ENCODE measurements at places on chromosomes 5 and 9. TPM values are rescaled to one million over a fixed set of nuclear protein-coding genes. Genes with fewer than 3 reads are reported as not detected.

FOXI1 gene
- total RNA-seq: not detected

CARTPT gene
- not detected for total RNA-seq

BARHL1 gene
- not detected for total RNA-seq

FREM1 gene
- not detected for total RNA-seq

PKD2L2 gene
- not detected for total RNA-seq

TAF11L13 gene
- total RNA-seq: not detected

OR13C5 gene
- total RNA-seq: not detected

DNA sequence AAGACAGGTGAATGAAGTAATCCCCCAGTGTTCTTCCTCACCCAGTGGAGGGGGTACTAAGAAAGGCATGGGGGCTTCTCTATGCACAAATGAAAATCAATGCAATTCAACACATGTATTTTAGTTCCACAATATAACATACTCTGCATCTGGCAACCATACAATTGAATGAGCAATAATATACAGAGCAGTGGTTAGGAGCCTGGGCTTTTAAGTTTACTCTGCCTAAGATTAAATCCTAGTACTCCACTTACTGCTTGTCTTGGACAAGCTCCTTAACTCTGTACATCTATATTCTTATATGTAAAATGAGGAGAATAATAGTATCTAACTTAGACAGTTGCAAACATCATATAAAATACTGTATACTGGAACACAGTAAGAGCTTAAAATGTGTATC, 195.4 kb upstream of the TRIM32 start:
- H3K36me3 ChIP-seq: no peaks in the 10 kb centered on the region
- H3K4me3 ChIP-seq: no peak overlapping the region
- H3K27ac ChIP-seq: no peak overlapping the region
- DNase-seq: no peak
- no peaks in the 10 kb centered on the region for H3K27me3 ChIP-seq

DNA sequence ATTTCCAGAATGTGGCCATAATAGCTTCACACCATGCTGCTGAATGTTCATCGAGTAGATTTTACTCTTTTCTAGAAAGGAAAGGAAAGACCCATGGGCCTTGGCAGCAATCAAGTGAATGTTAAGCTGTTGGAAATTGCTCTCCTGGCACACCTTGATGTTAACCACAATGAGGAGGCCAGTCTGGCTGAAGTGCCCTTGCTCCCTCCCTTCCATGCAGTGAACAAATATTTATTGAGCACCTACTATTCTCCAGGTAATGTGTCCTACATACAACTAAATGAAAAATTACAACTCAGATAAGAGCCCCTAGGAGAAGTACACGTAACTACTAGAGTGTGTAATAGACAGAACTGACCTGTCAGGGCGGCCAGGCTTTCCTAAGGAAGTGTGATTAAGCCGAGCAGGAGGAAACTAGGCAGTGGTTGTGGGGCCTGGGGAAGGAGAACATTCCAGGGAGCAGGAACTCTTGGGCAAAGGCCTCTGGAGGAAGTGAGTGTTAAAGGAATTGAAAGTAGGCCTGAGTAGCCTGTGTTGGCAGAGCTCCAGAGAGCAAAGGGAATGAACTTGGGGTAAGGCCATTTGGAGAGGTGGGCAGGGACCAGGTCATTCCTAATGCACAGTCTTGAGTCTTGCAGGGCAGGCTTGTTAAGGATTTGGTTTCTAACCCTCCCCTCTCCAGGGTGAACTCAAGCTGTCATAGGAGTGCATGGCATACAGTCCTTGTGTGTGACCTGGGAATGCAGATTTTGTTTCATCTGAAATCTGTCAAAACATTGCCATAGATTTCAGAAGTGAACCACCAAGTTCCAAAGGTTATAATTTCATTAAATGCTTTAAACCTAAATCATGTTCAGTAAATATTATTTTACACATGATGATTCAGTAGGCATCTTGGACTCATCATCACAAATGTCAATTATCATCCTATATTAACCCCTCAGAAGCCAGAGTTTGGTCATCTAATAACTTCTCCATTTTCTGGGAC, 9.0 kb upstream of the ZSWIM6 start:
- no peak for DNase-seq
- H3K4me3 ChIP-seq: no peak overlapping the region
- H3K4me1 ChIP-seq: peaks cover 15% of the 10 kb centered on the region
- H3K27me3 ChIP-seq: peaks cover 16% of the 10 kb centered on the region
- H3K27ac ChIP-seq: no peak overlapping the region
- no peaks in the 10 kb centered on the region for H3K36me3 ChIP-seq

DNA sequence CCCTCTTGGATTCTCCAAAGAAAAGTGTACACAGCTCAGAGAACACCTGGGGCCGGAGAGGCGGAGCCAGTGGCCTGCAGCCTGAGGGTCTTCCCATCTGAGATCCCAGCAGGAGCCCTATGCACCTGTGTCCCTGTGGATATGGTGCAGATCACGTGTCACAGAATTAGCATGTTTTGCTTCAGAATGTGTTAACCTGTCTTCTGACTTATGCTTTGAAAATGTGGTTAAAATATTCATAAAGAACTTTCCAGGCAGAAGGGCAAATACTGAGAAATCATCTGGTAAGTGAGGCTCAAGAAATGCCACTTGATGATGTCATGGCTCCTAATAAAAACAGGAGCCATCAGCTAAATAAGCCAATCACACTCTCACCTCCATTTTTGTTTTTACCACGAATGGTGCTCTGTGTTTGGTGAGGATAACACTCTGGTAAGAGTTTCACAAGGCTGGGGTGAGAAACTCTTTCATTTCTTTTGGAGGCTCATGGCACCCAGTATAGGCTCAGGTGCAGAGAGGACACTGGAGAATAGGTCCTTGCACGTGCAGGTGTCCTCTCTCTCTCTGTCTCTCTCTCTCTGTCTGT, 279.8 kb downstream of the FSTL4 start:
- H3K4me1 ChIP-seq: peaks cover 26% of the 10 kb centered on the region
- DNase-seq: no peak
- no peak overlapping the region for H3K4me3 ChIP-seq
- H3K27ac ChIP-seq: no peak overlapping the region
- no peaks in the 10 kb centered on the region for H3K27me3 ChIP-seq
- no peaks in the 10 kb centered on the region for H3K36me3 ChIP-seq

DNA sequence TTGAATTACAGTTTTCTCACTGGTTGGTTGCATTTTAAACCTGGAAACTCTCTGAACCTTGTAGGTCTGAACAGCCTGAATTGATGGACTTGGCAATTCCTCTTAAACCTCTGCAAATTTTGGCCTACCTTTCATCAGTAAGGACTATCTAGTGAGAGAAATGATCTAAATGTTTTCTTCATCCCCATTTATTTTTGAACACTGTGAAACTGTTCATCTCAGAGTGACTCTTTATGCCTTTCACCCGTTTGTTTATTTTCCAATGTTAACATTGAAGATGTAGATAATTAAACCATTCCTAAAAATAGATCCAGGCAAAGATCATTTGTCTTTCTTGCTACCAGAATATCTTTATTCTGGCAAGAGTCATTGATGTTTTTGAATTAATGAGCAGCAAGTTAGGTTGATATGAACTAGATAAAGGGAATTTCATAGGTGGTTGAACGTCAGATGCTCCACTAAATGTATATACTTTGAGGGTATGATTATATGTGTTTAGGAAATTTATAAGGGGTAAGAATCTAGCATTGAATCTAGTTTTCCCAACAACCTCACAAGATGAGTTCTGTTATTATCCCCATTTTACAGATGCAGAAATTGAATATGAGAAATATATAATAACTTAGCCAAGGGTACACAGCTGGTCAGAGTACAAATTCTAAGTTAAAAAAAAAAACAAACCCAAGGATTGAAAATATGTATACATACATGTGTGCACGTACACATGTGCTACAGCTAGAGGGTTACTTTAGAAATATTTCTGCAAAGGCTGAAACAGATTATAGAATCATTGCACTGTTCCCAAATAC, 3.4 kb downstream of the CPEB4 start:
- DNase-seq: no peak
- H3K27ac ChIP-seq: no peak overlapping the region
- H3K36me3 ChIP-seq: peaks cover 13% of the 10 kb centered on the region
- peak overlapping the region; percentile 42 for H3K4me3 ChIP-seq

DNA sequence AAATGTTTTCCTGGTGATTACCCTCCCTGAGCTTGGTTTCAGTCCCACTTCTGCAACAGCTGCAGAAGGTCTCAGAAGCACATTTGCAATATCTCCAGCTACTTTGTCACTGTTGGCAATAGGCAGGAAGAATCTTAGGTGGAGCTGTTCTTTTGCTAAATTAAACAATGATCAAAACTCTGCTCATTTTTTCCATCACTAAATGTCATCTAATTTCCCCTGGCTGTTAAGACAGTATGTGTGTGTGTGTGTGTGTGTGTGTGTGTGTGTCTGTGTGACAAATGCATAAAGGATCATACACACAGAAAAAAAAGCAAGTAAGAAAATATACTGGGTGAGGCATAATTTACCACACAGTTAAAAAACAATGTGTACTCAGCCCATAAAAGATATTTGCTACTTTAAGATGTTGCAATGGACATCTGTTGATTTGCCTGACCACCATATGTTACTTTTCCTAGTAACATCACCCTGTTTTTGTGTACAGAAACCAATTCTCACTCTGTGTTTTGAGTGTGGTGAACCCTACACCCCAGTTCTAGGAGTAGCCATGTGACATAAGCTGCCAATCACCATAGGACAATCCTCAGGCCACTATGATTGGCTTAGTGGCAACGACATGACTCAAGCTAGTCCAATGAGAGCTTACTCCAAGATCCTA, 572.6 kb upstream of the CLINT1 start:
- peaks cover 23% of the 10 kb centered on the region for H3K36me3 ChIP-seq
- no peak overlapping the region for H3K27ac ChIP-seq
- H3K4me1 ChIP-seq: peaks cover 51% of the 10 kb centered on the region
- no peaks in the 10 kb centered on the region for H3K27me3 ChIP-seq

- no peaks in the 10 kb centered on the region for H3K27me3 ChIP-seq
- H3K36me3 ChIP-seq: no peaks in the 10 kb centered on the region
- no peak overlapping the region for H3K4me3 ChIP-seq
- no peaks in the 10 kb centered on the region for H3K4me1 ChIP-seq
- DNase-seq: no peak
- no peak overlapping the region for H3K27ac ChIP-seq
Observed at GRCh38 chr9:30060976-30061375, 2323.5 kb upstream of the ACO1 start.

DNA sequence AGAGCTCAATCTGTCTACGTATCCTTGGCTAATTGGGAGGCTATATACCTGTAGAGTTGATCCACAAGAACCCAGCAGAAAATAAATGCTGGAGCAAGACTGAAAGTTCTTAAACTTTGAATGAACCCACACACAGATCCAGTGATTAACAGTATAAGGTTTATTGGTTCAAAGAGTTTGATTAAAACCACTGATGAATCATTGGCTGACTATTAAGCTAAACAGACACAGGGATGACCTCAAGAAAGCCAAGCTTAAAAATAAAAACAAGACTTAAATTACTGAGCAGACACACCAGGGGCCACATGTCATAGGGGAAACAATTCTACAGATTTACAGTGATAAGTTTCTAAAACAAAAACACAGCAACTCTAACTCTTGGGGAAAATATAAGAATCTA, 163.6 kb downstream of the SPATA31D1 start:
- H3K27me3 ChIP-seq: no peaks in the 10 kb centered on the region
- no peak for DNase-seq
- H3K27ac ChIP-seq: no peak overlapping the region
- no peak overlapping the region for H3K4me3 ChIP-seq

DNA sequence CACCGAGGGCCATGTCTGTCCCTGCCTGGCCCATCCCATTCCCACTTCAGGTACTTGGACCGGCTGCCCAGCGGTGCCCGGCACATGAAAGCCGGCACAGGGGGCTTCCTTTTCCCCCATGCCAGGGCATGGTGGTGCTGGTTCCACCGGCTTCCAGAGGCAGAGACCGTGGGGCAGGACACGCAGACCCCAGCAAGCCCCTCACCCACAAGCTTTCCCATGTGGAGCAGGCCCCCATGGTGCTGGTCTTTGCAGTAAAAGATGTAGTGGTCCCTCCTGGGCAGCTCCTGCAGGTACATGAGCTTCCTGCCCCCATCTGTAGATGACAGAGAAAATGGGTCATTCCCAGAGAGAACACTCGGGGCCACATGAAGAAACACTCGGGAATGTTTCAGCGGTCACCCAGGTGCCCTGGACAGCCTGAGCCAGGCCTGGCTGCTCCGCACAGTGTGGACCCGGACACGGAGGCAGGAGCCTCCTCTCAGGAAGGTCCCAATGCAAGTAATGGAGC, 2.0 kb downstream of the OBP2B start:
- H3K27ac ChIP-seq: no peak overlapping the region
- H3K4me3 ChIP-seq: no peak overlapping the region
- H3K4me1 ChIP-seq: no peaks in the 10 kb centered on the region
- peaks cover 2% of the 10 kb centered on the region for H3K27me3 ChIP-seq
- no peaks in the 10 kb centered on the region for H3K36me3 ChIP-seq

- H3K4me1 ChIP-seq: peaks cover 9% of the 10 kb centered on the region
- no peak for DNase-seq
- H3K4me3 ChIP-seq: no peak overlapping the region
- peaks cover 48% of the 10 kb centered on the region for H3K27me3 ChIP-seq
Observed at GRCh38 chr5:14147210-14147609, 4.1 kb downstream of the TRIO start.

DNA sequence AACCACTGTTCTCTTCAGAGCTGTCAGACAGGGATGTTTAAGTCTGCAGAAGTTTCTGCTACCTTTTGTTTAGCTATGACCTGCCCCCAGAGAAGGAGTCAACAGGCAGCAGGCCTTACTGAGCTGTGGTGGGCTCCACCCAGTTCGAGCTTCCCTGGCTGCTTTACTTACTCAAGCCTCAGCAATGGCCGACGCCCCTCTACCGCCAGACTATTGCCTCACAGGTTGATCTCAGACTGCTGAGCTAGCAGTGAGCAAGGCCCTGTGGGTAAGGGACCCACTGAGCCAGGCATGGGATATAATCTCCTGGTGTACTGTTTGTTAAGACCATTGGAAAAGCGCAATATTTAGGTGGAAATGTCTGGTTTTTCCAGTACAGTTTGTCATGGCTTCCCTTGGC, 229.6 kb downstream of the TMEM167A start:
- no peak overlapping the region for H3K27ac ChIP-seq
- no peaks in the 10 kb centered on the region for H3K4me1 ChIP-seq
- no peaks in the 10 kb centered on the region for H3K36me3 ChIP-seq
- no peak for DNase-seq

DNA sequence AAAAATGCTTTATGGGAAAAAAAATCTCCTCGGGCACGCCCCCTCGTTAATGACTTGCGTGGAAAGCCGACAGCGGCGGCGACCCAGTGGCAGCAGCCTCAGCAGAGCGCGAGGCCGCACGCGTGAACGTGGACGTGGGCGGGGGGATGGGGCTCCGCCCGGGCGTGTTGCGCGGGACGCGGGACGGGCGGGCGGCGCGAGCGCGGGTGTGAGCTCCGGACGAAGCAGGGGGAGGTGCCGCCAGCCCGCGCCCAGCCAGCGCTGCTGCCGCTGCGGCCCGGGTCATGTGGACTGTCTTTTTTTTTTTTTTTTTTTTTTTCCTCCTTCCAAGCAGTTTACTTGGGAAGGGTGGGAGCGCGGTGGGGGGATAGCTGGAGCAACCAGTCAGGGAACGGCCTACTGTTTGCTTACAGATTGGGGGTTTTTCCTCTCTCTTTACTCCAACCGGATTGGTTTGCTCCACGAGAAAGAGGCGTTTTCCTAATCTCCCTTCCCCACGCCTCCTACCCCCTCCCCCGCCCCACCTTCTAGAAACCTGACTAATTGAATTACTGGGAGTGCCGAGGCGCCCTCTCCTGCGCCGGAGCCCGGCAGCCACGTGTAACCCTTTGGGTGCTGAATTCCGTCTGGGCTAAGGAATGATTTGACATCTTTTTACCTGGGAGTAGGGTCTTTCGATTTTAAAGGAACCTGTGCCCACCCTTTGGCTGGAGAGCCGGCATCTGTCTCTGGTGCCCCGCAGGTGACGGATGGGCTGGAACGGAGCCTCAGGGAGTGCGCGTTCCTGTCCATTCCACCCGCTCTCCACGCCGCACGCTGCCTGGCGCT, 1.7 kb upstream of the EFNA5 start:
- peaks cover 75% of the 10 kb centered on the region for H3K27me3 ChIP-seq
- peaks cover 28% of the 10 kb centered on the region for H3K4me1 ChIP-seq
- no peak overlapping the region for H3K27ac ChIP-seq
- H3K36me3 ChIP-seq: no peaks in the 10 kb centered on the region
- DNase-seq: no peak

Measured in activated CD4-positive, alpha-beta T cell treated with anti-CD3 and anti-CD28 coated beads, Interleukin-2, amount 10 ng/mL, durations not matched to agents 7 days and 5 days (primary cell).